ENCODE measurements at places on chromosomes 5 and 9. TPM values are rescaled to one million over a fixed set of nuclear protein-coding genes. Genes with fewer than 3 reads are reported as not detected.
A peak's percentile ranks its signal among the peaks of the same experiment; 100 is the strongest.

DNA sequence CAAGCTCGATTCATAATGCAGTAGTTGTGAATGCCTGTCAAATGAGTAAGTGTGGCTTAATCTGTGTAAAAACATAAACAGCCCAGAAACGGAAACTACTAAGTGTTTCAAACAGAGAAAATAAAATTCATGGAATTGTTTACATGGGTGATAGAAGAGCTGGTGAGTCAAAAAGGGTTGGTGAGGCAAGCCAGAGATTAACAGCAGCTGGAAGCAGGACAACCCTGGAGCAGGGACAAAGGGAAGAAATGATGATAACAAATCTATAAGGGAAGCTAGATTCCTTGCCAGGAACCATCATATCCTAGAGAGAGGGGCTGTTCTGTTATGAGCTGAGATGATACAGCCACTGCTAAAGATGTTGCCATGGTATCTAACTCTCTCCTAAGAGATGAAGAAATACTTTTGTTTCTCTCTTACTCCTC is 18.0 kb upstream of the PRR16 start:
- ATAC-seq: no peak

- no peak for ATAC-seq
Measured at GRCh38 chr9:270657-271237, 56.1 kb downstream of the DOCK8 start.

FOCAD gene
- total RNA-seq: 17.1 TPM

RANBP17 gene
- 0.56 TPM for total RNA-seq

- ATAC-seq: no peak
Measured at GRCh38 chr5:128649192-128649591, 111.1 kb upstream of the FBN2 start.

GRCh38 chr5:2697041-2697440 is 54.4 kb downstream of the IRX2 start:
- no peak for ATAC-seq

- peak; percentile 28 for ATAC-seq
Measured at GRCh38 chr5:170105642-170106611, at the start of gene FOXI1. FOXI1 (plus strand) TSS chr5:170105897; CDS start chr5:170105958, 61 bp downstream.

DNA sequence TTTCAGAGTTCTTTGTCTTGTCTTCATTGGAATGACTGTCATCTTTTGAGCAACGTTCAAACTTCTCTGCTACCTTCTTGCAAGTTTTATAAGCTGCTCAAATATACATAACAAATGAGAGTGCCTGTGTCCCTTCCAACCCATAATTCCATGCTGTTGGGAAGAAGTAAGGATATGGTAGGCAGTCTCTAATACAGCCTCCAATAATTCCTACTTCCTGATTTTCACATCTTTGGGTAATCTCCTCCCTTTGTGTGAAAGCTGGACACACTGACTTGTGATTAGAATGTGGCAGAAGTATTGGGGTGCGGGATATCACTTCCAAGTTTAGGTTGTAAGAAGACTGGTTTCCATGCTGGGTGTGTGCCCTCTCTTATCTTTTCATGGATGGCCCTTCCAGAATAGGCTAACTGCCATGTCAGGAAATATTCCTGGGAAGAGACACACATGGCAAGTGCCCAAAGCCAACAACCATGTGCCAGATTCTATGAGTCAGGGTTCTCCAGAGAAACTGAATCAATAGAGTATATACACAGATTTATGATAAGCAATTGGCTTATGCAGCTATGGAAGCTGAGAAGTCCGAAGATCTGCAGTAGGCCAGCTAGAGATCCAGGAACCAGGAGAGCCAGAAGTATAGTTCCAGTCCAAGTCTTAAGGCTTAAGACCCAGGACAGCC is 531.3 kb downstream of the NTRK2 start:
- no peak for ATAC-seq

- no peak for ATAC-seq
Measured at GRCh38 chr5:135714126-135714894, 120.2 kb upstream of the SLC25A48 start.

- no peak for ATAC-seq
Measured at GRCh38 chr9:76454311-76454710, 4.7 kb upstream of the GCNT1 start.

CDH9 gene
- total RNA-seq: not detected

- no peak for ATAC-seq
Measured at GRCh38 chr5:103003872-103004271, 116.1 kb downstream of the GIN1 start.

GRCh38 chr5:159802661-159803060 is 113.6 kb upstream of the ADRA1B start:
- ATAC-seq: no peak

DNA sequence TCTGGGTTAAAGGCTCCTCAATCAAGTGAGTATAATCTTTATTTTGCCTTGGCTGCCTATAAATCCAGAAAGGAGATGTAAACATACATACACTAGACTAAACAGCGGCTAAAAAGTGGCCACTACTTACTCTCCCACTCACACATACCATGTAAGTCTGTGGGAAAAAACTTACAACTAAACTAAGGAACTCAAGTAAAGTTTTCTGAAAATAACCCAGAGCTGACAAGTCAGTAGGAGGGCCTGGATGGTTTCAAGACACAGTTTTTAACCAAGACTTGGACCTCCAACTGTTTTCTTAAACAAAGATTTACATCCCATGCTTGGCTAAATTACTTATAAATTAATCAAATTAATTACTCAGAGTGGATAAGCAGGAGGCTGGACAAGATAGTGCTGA is 64.5 kb downstream of the CEP120 start:
- ATAC-seq: no peak

CTNND2 gene
- total RNA-seq: not detected

DNA sequence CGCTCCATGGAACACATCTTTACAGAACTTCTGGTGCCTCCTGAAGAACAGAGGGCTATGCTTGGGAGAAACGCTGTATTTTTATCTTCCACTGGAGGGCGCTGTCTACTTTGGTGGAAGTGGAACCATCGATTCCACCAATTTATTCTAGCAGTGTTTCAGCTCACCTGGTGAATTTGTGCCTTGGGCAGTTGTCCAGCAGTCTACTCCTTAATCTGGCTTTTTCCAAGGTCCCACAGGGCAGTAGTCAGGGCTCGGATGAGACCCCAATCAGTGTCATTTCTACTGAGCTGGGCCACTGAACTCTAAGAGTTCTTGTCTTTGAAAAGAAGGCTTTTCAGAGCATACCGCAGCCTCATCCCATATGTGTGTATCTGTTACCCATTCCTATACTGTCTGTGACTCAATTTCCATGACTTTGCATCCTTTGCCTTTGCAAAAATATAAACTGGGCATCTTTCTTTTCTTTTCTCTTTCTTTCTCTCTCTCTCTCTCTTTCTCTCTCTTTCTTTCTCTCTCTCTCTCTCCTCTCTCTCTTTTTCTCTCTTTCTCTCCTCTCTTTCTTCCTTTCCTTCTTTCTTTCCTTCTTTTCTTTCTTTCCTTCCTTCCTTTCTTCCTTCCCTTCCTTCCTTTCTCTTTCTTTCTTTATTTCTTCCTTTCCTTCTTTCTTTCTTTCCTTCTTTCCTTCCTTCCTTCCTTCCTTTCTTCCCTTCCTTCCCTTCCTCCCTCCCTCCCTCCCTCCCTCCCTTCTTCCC is 138.4 kb upstream of the ZNF618 start:
- ATAC-seq: peak; percentile 48

BTNL3 gene
- not detected for total RNA-seq
